Activated T-helper 2 cell treated with anti-CD3 and anti-CD28 coated beads, Interferon-gamma antibody, Interleukin-2, Interleukin-4, amounts not matched to agents 10 μg/mL and 5 μg/mL and 100 μg/mL, durations not matched to agents 14 hours and 24 hours and 36 hours (primary cell): ENCODE measurements at places on chromosomes 11 and 22.

- no peak overlapping the region for H3K27ac ChIP-seq
- DNase-seq, result no peak
- H3K27me3 ChIP-seq, result no peaks in the 10 kb centered on the region
- H3K4me1 ChIP-seq, result no peaks in the 10 kb centered on the region
- H3K4me3 ChIP-seq, result no peak overlapping the region
These were observed 25.6 kb upstream of the PARVG start for GRCh38 chr22:44155115-44155514.

DNA sequence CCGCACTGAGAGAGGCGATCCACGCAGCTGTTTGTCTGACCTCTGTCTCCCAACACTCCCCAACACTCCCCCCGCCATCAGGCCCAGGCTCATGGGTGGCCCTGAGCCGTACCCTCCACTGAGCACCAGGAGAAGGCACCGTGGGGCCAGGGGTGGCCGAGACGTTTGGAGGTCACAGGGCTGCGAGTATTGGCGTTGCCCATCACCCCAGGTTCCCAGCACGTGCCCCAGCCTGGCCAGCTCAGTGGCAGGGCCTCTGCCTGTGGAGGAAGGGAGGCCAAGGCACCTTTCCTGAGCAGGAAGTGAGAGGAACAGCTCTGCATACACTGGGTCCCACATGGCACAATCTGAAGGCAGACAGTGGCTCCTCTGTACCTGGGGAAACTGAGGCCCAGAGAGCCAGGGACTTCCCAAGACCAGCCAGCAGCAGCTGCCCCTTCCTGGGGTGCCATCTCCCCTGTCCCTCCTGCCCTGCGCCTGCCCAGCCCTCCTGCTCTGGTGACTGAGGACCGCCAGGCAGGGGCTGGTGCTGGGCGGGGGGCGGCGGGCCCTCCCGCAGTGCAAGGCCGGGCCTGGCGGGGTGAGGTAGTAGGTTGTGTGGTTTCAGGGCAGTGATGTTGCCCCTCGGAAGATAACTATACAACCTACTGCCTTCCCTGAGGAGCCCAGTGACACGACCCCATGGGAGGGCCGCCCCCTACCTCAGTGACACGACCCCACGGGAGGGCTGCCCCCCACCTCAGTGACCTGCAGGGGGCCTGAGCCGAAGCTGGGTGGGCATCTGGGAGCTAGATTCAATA is 37.0 kb upstream of the PPARA start:
- no peak overlapping the region for H3K27ac ChIP-seq
- H3K27me3 ChIP-seq, result no peaks in the 10 kb centered on the region
- H3K4me3 ChIP-seq, result no peak overlapping the region

DNA sequence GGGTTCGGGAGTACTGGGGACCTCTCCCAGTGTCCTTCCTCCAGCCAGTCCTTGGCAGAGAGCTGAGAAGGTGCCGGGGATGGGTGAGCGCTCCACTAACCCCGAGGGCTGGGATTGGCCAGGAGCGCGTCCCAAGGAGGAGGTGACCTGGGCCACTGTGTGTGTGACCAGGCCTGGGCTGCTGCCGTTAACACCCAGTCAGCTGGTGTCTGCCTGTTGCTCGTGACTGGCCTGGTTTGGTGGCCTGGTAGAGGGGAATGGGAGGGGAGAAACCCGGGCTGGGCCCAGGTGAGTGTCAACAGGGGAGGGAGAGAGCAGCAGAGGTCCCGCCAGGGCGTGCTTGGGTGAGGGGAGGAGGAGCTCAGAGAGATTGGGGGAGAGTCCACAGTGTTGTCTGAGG is 29.9 kb upstream of the GRAMD4 start:
- H3K4me1 ChIP-seq, result peaks cover 38% of the 10 kb centered on the region
- no peak overlapping the region for H3K4me3 ChIP-seq
- H3K36me3 ChIP-seq, result peaks cover 5% of the 10 kb centered on the region
- no peak for DNase-seq
- no peaks in the 10 kb centered on the region for H3K27me3 ChIP-seq

- H3K36me3 ChIP-seq, result no peaks in the 10 kb centered on the region
- H3K4me1 ChIP-seq, result peaks cover 6% of the 10 kb centered on the region
- no peak overlapping the region for H3K4me3 ChIP-seq
- no peaks in the 10 kb centered on the region for H3K27me3 ChIP-seq
- no peak for DNase-seq
These were observed 14.4 kb upstream of the PPP6R3 start for GRCh38 chr11:68446046-68446725.

DNA sequence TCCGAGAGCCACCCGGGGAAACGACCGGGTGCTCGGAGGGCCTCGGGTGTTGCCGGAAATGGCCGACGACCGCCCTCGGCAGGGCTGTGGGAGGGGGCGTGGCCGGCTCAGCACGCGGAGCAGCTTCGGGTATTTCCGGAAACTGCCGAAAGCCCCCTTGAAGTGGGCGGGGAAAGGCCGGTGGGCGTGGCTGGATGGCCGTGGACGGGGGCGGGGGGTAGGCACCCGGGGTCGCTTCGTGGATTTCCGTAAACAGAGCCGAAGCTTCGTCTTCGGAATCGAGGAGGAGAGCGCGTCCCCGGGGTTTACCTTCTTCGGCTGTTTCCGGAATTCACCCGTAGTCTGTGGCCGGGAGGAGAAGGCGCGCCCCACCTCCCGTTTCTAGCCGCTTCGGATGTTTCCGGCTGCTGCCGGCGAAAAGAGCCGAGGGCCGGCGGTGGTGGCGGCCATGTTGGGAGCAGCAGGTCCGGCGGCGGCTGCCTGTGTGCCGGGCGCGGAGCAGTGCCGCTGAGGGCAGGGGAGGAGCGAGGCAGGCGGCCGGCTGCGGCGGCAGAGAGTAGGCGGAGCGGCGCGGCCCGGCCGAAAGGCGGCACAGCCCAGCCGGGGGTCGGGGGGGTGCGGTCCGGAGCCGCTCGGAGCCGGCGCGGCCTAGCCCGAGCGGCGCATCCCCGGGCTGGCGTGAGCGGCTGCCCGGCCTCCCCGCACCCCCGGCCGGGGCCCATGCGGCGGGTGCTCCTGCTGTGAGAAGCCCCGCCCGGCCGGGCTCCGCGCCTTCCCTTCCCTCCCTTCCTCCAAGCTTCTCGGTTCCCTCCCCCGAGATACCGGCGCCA is at the start of gene MARK2:
Gene MARK2, plus strand, starts transcription at position 433 of the 830 bp plus-strand sequence. Its CDS starts 397 bp downstream, at position 830.
- peaks cover 39% of the 10 kb centered on the region for H3K36me3 ChIP-seq
- no peaks in the 10 kb centered on the region for H3K27me3 ChIP-seq
- DNase-seq, result peak; percentile 99
- H3K4me1 ChIP-seq, result peaks cover 48% of the 10 kb centered on the region

GRCh38 chr11:71209181-71209580 is 43.2 kb downstream of the SHANK2 start:
- no peaks in the 10 kb centered on the region for H3K27me3 ChIP-seq
- no peaks in the 10 kb centered on the region for H3K36me3 ChIP-seq
- H3K4me3 ChIP-seq, result no peak overlapping the region
- H3K27ac ChIP-seq, result no peak overlapping the region
- no peak for DNase-seq

DNA sequence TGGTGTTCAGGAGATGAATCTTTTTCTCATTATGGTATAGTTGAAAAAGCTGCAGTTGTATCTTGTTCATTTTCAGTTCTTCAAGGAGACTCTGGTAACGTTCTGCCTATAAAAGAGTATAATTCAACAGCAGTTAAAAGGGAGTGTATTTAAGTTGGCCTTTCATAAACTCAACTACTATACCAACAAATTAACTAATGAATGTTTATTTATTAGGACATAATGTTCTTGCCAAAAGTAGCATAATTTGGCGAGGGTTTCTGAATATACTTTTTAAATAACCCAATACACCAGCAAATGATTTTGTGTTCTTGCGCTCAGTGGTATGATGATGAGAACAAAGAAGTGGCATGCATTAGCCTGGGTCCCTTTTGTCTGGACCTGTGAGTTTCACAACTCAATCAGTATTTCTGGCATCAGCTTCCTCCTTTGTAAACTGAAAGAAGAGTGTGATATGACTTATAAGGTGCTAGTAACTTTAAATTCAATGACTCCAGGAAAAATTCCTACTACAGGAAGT is 10.9 kb downstream of the SMC1B start:
- H3K27me3 ChIP-seq, result peaks cover 12% of the 10 kb centered on the region
- H3K27ac ChIP-seq, result no peak overlapping the region
- no peak for DNase-seq
- H3K4me1 ChIP-seq, result no peaks in the 10 kb centered on the region
- H3K36me3 ChIP-seq, result no peaks in the 10 kb centered on the region

GRCh38 chr22:48974443-48975315 is 853.0 kb downstream of the BRD1 start:
- H3K4me1 ChIP-seq, result no peaks in the 10 kb centered on the region
- no peak overlapping the region for H3K4me3 ChIP-seq
- no peak overlapping the region for H3K27ac ChIP-seq
- no peak for DNase-seq
- H3K27me3 ChIP-seq, result no peaks in the 10 kb centered on the region

DNA sequence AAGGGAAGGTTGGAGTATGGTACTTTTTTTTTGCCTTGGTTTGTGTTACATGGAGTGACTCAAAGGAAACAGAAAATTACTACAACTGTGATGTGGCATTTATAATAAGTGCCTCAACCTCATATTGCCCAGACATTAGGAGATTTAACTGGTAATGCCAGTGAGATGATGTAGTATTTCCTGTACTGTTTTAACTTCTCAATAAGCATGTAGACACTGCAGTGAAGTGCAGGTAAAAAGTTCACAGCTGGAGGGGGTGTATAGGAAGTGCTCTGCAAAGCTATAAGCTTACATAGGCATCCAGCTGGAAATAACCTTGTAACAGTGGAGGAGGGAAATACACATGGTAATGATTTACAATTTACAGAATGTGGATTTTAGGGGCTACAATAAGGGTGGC is 138.2 kb upstream of the MTMR2 start:
- H3K27me3 ChIP-seq, result no peaks in the 10 kb centered on the region
- H3K4me1 ChIP-seq, result peaks cover 53% of the 10 kb centered on the region
- peak overlapping the region; percentile 34 for H3K4me3 ChIP-seq
- H3K27ac ChIP-seq, result peak overlapping the region; percentile 92
